GM23248 (cell line): ENCODE measurements at places on chromosomes 3 and 15. TPM values are rescaled to one million over a fixed set of nuclear protein-coding genes. Genes with fewer than 3 reads are reported as not detected.

The RSL24D1 gene
- 95.2 and 112 TPM in 2 replicates for total RNA-seq

The RYR3 gene
- not detected in 2 replicates for total RNA-seq

The CNTN3 gene
- 18.5 and 24.4 TPM in 2 replicates for total RNA-seq

- no peak for DNase-seq
Observed at GRCh38 chr15:79060175-79060574, 30.4 kb downstream of the RASGRF1 start.

DNA sequence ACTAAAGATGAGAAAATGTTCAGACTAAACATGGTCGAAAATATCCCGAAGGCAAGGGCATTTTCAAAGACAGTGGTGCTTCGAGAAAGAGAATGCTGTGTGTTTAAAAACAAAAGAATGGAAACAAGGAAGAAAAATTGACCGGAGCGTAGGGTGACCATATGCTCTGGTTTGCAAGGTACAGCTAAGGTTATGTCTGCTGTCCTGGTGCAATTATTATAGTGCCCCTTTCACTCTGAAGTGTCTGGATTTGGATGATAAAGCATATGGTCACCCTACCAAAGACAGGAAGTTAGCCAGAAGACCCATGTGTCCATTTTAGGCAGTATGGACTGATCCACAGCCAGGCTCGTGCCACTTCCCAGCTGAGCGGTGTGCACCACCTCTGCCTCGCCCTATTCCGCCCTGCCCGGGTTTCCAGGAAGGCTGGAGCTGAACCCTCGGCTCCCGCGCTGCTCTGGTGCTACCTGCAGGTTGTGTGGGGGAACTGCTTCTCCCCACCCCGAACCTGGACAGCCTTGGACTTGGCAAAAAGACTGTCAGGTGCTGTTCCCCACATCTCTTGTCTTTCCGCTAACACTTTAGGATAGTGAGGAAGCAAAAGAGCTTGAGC, 25.2 kb downstream of the GOLGA6D start:
- peak; percentile 41 for DNase-seq
